ENCODE measurements at places on chromosomes 1 and 21. TPM values are rescaled to one million over a fixed set of nuclear protein-coding genes. Genes with fewer than 3 reads are reported as not detected.
A peak's percentile ranks its signal among the peaks of the same experiment; 100 is the strongest.

DNA sequence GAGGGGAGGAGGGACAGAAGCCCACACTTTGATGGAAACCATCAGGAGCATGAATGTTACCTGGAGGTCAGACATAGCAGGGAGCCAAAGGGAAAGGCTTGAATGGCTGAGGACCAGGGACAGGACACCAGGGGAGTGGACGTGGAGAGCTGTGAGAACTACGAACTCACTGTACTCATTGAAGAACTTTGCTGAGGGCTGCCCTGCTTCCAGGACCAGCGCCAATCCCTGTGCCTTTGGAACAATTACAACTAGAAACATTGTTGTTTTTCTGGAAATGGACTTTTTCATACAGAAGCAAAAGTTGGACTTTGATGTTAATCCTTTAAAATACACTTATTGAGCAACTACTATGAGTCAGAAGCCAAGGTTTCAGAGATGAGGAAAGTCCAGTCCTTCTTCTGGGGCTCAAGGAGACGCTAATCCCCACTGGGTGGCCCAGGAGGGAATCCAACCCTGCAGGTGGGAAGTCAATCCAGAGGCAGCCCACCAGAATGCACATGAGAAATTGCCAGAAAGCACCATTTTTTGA, 12.9 kb downstream of the TSPAN2 start:
- no peak for DNase-seq

DNA sequence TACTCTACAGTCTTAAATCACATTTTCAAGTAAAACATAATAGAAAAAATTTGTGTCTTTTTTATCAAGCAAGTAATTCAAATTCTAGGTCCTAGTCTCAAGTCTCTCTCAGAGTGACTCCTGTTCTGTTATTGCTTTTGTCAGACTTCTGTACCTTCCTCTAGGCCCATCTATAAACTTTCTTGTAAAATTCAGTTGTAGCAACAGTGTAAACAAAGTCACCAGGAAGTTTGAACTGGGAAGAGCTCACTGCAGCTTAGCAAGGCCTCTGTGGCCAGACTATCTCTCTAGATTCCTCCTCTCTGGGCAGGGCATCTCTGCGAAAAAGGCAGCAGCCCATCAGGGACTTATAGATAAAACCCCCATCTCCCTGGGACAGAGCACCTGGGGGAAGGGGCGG, 13.5 kb upstream of the ZNF678 start:
- no peak for DNase-seq

DNA sequence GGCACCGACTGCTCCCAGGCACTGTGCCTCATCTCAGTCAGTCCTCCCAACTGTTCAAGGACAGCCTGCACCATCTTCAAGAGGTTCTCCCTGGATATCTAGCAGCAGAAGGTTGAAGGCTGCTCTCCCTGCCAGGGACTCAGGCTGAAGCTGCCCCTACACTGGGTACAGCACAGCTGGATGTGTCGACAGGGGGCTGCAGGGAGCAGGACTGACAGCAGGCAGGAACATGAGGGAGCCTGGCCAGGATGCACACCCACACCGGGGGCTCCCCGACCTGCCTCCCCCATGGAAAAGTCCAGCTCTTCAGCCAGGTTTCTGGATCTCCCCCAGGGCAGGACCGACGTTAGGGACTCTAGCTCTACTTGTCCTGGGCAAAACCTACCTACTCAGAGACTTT, 20.5 kb downstream of the SETD4 start:
- no peak for DNase-seq

DNA sequence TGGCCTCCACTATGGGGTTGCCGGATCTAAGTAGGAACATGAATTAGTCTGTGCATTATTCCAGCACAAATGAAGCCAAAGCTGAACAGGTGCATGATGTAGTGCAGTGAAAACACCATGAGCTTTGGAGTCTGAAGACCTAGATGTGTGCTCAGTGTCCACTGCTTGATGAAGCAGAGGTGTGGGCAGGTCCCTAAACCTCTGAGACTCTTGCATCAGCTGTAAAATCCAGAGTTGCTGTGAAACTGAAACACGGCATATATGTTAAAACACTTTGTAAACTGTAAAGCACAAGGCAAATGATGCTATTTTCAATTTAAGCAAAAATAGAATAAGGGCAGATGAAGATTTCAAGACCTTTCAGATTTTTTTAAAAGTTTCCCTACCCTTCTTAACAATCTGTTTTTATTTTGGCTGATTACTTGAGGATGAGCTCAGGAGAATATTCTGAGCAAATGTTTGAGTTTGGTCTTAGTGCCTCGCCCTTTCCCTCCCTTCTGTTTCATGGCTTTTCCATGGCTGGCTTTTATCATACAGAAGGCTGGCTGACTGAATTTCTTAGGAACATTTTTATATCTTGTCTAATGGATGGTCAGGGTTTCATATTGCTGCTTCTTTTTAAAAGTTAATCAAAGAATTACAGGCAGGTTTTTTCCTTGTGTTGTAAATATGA, 221.8 kb downstream of the NTNG1 start:
- DNase-seq, result no peak

DNA sequence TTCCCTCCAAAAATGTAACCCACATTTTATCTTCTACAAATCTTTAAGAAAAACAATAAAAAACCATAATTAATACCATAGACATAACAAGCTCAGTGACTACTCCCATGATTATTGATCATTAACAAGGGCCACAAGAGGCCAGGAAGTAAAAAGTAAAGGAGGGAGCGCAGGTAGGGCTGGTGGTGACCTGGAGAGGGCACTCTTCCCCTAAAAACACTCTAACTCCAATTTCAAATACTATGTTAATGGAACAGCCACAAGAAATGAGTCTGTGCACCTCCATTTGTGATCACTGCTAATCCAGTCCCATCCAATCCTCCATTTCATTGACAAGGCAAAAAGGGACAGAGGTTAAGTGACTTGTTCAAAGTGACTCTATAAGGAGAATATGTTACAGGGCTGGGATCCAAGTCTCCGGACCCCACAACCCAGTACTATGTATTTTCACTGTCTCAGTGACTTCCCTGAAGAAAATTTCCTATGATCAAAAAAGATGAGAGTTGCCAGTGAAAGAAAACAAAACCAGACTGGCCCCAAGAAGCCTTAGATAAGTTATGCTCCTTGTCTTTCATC, 41.2 kb upstream of the CFAP298 start:
- DNase-seq, result peak; percentile 2

DNA sequence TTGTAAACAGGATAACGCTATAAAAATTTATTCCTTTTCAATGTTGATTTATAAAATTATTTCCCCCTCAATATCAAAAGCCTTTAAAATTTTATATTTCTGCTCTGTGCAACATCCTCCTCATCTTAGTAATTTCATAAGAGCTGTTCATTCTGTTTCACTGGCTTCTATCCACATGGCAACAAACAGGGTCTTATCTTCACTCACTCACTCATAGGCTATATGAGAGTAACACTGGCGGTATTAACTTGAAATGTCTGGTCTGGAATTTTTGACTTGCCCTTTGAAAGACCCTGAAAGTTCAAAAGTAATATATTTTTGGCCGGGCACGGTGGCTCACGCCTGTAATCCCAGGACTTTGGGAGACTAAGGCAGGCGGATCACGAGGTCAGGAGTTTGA, 77.4 kb upstream of the KRTAP11-1 start:
- DNase-seq, result no peak

- DNase-seq, result no peak
Measured at GRCh38 chr1:18795002-18795689, 64.3 kb downstream of the TAS1R2 start.

- DNase-seq, result no peak
Measured at GRCh38 chr1:170823120-170823519, 112.2 kb upstream of the MROH9 start.

DNA sequence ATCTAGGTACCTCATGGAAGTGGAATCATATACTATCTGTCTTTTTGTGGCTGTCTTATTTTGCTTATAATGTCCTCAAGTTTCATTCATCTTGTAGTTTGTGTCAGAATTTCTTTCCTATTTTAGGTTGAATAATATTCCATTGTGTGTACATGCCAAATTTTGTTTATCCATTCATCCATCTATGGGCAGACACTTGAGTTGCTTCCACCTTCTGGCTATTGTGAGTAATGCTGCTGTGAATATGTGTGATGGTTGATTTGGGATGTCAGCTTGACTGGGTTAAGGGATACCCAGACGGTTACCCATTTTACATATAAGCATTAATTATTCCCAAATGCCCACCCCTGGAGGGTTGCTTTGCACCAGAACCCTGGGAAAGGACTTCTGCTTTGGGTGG, 477.5 kb downstream of the PTPRU start:
- DNase-seq, result no peak

DNA sequence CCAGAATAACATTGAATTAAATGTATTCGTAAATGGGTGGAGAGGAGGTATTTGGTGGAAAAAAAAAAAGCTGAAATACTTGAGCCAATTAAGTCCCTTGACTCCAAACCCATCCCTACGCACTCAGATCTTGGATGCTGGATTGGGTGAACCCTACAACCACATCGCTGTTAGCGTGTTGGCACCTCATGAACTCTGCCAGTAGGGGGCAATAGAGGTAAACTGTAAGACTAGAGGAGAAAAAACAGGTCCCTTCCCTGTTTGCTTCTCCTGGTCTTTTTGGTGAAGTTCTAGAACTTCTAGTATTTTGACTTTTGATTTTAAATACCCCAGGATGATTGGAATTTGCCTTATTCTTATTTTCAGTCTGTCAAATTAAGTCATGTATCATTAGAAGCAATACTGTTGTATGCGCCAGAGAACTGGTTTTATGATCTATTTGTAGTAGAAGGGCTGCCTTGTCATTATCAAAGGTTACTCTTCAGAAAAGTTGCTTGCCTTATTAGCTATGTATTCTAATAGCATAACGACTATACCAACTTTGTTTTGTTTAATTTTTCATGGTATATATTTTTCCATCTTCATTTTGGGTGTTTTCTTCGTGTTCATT, 1.9 kb upstream of the OR13G1 start:
- peak; percentile 0 for DNase-seq

DNA sequence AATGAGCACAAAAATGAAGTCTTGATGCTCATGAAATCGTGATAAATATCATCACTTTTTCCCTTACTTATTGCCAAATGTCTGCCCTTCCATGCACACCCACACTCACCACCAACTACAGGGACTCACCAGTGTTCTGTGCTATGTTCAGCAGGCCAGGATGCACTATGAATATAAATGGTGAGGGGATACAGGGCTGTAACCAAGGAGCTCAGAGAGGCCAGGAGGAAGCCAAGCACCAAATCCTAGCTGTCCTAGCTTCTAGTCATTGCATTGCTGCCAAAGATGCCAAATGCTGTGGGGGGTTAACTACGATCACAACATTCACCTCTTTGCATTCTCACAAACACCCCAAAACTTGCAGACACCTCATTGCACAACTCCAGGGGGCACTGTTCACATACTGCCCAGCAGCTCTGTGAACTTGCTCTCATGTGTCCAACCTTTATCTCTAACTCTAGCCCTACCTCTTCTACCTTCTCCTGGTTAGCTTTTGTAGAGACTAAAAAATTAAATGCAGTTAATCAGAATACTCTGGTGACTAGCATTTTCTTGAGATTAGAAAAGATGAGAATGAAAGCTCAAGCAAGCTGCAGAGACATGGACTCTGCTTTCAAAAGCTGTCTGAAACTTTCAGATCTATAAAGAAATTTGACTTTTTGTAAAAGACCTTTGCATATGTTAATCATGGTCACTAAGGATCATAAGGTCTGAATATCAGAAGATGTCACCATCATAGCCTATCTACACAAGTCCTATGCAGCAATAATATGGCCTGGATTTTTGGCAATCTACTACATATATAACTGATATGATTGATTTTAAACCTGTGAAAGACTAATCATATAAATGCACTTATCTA, 13.9 kb upstream of the KIF14 start:
- no peak for DNase-seq

DNA sequence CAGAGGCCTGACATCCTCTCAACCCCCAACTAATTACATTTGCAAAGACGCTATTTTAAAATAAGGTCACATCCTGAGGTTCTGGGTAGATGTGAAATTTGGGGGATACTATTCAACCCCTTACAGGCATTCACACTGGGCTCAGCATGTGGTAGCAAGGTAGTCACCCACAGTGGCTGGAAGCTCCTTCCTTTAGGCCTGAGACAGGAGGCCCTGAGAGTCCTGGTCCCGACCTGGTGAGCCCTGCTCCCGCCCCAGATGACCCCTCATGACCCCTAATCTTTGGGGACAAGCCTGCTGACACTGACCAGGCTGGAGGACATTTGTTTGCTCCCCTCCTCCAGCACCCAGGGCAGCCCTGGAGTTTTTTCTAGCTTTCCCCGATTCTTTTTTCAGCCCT, 225.9 kb downstream of the DYRK1A start:
- DNase-seq, result no peak

GRCh38 chr1:115051850-115052249, 22.2 kb downstream of the TSHB start:
- DNase-seq, result no peak

DNA sequence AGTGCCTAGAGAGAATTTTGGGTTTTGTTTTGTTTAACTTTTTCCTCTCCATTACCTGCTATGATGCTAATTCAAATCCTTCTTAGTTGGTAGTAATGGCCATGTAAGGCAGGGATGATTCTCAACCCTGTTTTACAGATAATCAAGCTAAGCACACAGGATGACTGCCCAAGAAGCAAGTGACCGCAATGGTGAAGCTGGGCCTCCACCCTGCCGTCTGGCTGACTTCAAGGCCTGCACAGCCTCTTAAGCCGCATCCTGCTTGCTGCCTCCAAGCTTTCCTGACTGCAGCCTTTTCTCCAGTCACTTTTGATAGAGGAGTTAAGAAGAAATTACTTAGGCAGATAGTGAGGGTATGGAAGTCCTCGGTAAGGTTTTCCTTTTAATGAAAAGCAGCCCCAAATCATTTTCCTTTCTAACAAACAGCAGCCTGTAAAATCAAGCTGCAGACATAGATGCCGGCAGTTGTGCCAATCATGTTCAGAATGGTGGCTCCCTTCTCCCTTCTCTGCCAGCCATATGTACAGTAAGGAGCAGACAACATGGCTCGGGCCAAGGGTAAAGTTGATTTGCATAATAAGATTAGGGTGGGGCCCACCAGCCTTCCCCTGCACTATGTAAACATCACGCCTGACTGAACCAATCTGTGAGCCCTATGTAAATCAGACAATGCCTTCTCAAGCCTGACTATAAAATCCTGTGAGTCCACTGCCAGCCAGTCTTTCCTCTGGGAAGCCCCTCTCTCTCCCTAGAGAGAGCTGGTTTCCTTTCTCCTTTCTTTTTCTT, 8.8 kb upstream of the CTBS start:
- DNase-seq, result no peak

PLEKHA6 gene
- 0.13 TPM for total RNA-seq

RNU1-1 gene
- total RNA-seq, result 1,300 TPM

SPRR2F gene
- total RNA-seq, result not detected

LCE3B gene
- not detected for total RNA-seq

TRIM46 gene
- 7.3 TPM for total RNA-seq

FCAMR gene
- total RNA-seq, result not detected

FAM151A gene
- not detected for total RNA-seq

ACOT11 gene
- total RNA-seq, result 0.37 TPM

LCE2A gene
- not detected for total RNA-seq

L1TD1 gene
- not detected for total RNA-seq
